ENCODE measurements at places on chromosomes 16 and 17.

DNA sequence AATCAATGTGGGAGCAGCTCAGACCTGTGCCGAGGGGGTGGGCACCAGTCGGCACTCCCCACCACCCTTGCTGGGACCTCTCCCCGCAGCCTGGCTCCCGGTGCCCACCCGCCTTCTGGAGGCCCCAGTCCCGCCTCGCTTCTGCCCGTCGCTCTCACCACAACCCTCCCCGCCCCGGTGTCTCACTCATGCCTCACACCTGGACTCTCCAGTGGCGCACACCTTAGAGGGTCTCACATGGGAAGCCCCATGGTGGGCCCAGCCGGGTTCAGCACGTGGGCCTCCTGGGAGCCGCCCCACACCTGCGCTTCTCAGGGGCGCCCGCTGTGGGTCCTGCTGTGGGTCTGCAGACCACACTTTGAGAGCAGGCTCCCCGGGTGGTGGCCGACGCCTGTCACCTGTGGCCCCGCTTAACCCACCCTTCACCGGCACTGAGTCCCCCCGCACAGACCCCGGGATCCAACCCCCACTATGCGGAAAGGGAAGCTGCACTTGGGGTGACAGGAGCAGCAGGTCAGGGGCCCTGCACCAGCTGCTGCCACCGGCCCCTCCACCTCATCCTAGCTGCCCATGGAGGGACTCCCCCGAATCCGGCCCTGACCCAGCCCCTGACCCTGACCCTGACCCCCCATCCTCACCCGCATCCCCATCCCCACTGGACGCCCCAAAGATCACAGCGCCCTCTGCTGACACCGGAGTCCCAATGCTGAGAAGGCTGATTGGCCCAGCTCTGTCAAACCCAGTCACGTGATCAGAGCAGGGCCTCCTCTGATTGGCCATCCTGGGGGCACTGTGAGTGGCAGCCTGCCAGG, 27.4 kb upstream of the SLC38A10 start:
- no peak for DNase-seq

GRCh38 chr17:44607836-44608690, 48.2 kb upstream of the MEIOC start:
- no peak for DNase-seq

DNA sequence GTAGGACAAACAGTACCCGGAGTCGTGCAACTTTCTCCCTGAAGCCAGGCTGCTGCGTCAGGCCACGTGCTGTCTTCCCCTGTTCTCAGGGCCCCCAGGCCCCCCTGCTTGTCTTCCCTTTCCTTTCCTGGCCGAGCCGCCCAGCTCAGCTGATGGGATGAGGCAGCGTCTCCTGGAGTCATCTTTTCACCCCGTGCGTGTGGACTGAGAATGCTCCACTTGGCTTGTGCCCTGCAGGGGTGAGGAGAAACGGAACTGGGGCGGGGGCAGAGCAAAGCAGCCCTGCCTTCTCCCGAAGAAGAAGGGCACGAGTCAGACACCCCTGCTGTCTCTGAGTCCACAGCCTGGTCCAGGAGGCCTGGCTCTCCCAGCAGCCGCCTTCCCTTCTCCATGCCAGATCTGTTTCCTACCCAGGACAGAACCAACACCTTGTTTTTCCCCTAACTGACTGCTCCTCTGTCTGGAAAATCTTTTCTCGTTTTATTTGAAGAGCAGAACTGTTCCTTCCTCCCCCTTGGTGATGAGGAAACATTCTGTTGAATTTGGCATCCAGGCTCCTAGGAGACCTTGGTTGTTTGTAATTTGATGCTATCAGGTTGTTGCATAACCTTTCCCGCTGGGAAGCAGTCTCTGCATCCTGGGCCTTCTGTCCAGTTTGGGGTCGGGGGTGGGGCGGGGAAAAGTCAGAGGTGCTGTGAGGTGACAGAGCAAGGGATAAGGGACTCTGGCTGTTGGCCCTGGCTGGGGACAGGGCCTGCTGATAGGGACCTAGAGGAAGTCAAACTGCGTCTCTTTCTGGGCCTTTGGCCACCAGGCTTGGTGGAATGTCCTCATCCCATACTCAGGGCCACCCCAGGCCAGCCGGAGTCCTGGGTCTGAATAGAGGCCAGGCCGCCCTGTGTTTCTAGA, 78.8 kb downstream of the WIPI1 start:
- DNase-seq, result no peak

DNA sequence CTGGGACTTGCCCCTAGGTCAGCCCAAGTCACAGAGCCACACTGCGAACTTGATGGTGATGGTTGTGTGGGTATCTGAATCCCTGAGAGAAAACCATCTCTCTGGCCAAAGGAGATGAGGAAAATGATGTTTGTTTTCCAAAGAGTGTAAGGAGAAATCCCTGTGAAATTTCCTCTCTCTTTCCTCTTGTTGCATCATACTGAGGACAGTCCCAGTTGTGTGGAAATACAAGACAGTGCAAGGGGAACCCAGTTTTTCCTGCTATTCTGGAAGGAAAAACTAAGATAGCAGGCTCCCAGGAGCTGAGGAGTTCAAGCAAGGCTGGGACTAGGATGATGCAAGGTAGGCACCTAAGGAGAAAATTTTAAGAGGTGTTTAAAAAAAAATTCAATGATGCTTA, 86.8 kb upstream of the TOM1L1 start:
- no peak for DNase-seq

DNA sequence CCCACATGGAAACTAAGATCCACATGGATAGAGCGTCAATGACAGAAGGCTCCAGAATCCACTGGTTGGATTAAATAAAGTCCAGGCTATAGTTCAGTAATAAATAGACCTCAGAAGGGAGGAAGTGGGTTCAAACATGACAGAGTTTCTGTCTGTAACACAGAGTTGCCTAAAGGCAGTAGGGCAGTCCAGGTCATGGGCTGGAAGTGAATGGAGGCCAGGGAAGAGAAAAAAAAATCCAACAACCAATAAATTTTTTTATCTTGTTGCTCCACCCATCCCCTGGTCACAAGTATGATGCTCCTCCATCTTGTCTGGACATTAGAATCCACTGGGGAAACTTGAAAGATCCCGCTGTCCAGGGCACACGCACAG, 92.4 kb downstream of the RGS9 start:
- DNase-seq, result no peak

DNA sequence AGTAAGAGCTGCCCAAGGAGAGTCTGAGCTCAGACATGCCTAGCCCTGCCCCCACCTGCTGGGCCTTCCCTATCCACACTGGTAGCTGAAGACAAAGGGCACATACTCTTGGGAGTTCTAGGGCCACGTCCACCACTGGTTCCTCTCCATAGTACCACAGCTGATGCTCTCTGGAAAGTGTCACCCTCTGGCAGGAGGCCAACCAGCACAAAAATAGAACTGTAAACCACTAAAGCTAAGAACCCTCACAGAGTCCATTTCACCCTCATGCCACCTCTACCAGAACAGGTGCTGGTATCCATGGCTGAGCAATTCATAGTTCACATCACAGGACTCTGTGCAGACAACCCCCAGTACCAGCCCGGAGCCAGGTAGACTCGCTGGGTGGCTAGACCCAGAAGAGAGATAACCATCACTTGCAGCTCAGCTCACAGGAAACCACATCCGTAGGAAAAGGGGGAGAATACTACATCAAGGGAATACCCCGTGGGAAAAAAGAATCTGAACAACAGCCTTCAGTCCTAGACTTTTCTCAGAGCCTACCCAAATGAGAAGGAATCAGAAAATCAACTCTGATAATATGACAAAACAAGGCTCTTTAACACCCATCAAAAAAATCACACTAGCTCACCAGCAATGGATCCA, 115.3 kb downstream of the CEP112 start:
- no peak for DNase-seq

Data from NCI-H446 (cell line).